ENCODE measurements at places on chromosomes 1 and 21. TPM values are rescaled to one million over a fixed set of nuclear protein-coding genes. Genes with fewer than 3 reads are reported as not detected.

GRCh38 chr1:212012034-212012740 lies 23.2 kb downstream of the INTS7 start:
- H3K27me3 ChIP-seq = no peaks in the 10 kb centered on the region
- no peaks in the 10 kb centered on the region for H3K4me1 ChIP-seq
- H3K27ac ChIP-seq = no peak overlapping the region
- peak; percentile 48 for DNase-seq
- H3K4me3 ChIP-seq = no peak overlapping the region
- no peaks in the 10 kb centered on the region for H3K36me3 ChIP-seq

DNA sequence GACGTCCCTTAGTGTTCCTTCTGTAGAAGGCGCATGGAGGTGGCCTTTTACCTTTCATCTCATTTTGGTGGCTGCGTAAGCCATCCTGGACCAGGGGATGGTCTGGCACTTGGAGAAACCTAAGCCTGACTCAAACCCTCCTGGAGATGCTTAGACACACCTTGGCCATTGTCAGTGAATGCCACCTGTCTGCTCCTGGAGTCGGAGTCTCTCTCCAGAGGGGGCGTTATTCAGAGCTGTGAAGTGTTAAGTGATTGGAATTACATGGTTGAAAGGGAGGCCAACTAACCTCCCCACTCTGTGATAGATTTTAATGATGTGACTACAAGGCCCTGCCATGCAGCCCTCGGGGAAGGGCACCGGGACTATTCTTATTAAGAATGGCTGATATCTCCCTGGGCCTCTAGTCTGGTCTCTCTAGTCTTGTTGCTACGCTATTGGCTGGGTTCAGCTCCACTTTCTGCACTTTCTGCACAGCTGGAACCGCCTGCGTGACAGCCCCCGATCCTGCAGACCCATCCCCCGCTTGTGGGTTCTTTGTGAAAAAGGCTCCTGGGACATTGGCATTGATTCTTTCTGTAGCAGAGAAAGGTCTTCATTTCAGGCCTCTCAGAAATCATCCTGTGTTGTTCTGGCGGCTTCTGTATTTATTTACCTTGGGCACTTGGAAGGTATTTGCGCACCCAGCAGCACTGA lies 4.2 kb downstream of the RASSF5 start:
- H3K27me3 ChIP-seq = no peaks in the 10 kb centered on the region
- peaks cover 8% of the 10 kb centered on the region for H3K4me1 ChIP-seq
- H3K4me3 ChIP-seq = no peak overlapping the region
- H3K27ac ChIP-seq = no peak overlapping the region
- no peak for DNase-seq
- no peaks in the 10 kb centered on the region for H3K36me3 ChIP-seq

The TP73 gene
- total RNA-seq = 0.83 TPM

- H3K36me3 ChIP-seq = no peaks in the 10 kb centered on the region
- no peaks in the 10 kb centered on the region for H3K4me1 ChIP-seq
- DNase-seq = no peak
- H3K27ac ChIP-seq = no peak overlapping the region
Measured at GRCh38 chr21:21199342-21200102, 201.3 kb downstream of the NCAM2 start.

GRCh38 chr1:237042892-237043576 lies 1.1 kb downstream of the RYR2 start:
- H3K27ac ChIP-seq = no peak overlapping the region
- no peaks in the 10 kb centered on the region for H3K4me1 ChIP-seq
- no peaks in the 10 kb centered on the region for H3K36me3 ChIP-seq
- no peaks in the 10 kb centered on the region for H3K27me3 ChIP-seq
- peak overlapping the region; percentile 48 for H3K4me3 ChIP-seq

GRCh38 chr1:199449221-199449620 lies 578.3 kb upstream of the NR5A2 start:
- H3K4me3 ChIP-seq = no peak overlapping the region
- DNase-seq = no peak
- H3K36me3 ChIP-seq = no peaks in the 10 kb centered on the region
- H3K4me1 ChIP-seq = no peaks in the 10 kb centered on the region
- H3K27ac ChIP-seq = no peak overlapping the region

The RNF11 gene
- total RNA-seq = 126 TPM

The ACTL8 gene
- not detected for total RNA-seq

The TMOD4 gene
- 0.88 TPM for total RNA-seq

DNA sequence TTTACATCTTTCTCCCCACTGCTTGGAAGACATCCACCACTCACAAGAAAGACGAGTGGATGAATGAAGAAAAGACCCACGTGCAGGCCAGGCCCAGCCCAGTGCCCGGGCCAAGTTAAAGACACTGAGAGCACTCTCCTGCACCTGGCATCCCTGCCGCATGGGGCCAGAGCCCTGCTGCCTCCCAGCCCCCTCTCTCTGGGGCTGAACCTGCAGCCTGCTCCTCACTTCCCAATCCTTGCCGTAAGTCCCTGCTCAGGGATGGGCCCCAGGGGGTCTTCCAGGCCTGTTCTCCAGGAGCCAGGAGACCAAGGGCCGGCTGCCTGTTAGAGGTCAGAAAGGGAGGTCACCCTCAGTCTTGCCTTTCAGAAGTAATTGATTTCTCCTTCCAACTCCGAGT lies 168.5 kb upstream of the ZC3H12A start:
- no peaks in the 10 kb centered on the region for H3K27me3 ChIP-seq
- no peaks in the 10 kb centered on the region for H3K4me1 ChIP-seq
- no peak for DNase-seq
- H3K4me3 ChIP-seq = no peak overlapping the region

- peaks cover 6% of the 10 kb centered on the region for H3K4me1 ChIP-seq
- no peak for DNase-seq
- no peaks in the 10 kb centered on the region for H3K36me3 ChIP-seq
- no peaks in the 10 kb centered on the region for H3K27me3 ChIP-seq
- no peak overlapping the region for H3K4me3 ChIP-seq
Measured at GRCh38 chr1:22284236-22284635, 141.3 kb upstream of the WNT4 start.

The PCBP3 gene
- 8.1 TPM for total RNA-seq

- H3K4me1 ChIP-seq = no peaks in the 10 kb centered on the region
- no peaks in the 10 kb centered on the region for H3K36me3 ChIP-seq
- H3K4me3 ChIP-seq = no peak overlapping the region
- no peak overlapping the region for H3K27ac ChIP-seq
- no peak for DNase-seq
Measured at GRCh38 chr21:27813750-27814149, 846.9 kb upstream of the ADAMTS5 start.

- no peaks in the 10 kb centered on the region for H3K36me3 ChIP-seq
- H3K27me3 ChIP-seq = no peaks in the 10 kb centered on the region
- DNase-seq = no peak
- no peak overlapping the region for H3K4me3 ChIP-seq
- no peak overlapping the region for H3K27ac ChIP-seq
Measured at GRCh38 chr1:230915078-230915477, 46.8 kb upstream of the C1orf198 start.

- H3K4me3 ChIP-seq = no peak overlapping the region
- no peaks in the 10 kb centered on the region for H3K27me3 ChIP-seq
- H3K4me1 ChIP-seq = no peaks in the 10 kb centered on the region
- no peak overlapping the region for H3K27ac ChIP-seq
- DNase-seq = no peak
Measured at GRCh38 chr21:23585419-23585818, 2021.9 kb downstream of the MRPL39 start.

- H3K27me3 ChIP-seq = no peaks in the 10 kb centered on the region
- no peak for DNase-seq
- no peak overlapping the region for H3K27ac ChIP-seq
- no peaks in the 10 kb centered on the region for H3K36me3 ChIP-seq
- H3K4me1 ChIP-seq = peaks cover 2% of the 10 kb centered on the region
Measured at GRCh38 chr1:12080156-12080555, 17.1 kb downstream of the TNFRSF8 start.

DNA sequence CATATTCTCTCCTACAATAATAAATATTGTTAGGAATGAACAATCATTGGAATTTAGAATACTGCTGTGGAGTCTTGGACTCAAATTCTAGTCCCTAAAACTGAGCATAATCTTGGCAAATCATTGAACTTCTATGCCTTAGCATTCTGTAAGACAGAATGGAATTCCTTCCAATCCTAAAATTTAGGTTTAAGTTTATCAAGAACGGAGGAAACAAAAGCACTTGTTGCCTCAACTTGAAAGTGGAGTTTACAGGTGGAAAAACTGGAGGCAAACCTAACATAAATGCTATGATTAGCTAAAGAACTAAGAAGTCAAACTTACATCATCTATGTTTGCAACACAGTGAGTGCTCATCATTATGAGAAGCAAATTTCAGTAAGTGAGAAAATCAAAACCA lies 55.7 kb downstream of the BCL9 start:
- peaks cover 9% of the 10 kb centered on the region for H3K4me1 ChIP-seq
- no peak overlapping the region for H3K27ac ChIP-seq
- no peaks in the 10 kb centered on the region for H3K36me3 ChIP-seq
- H3K4me3 ChIP-seq = no peak overlapping the region

The SMCP gene
- total RNA-seq = not detected

- no peaks in the 10 kb centered on the region for H3K27me3 ChIP-seq
- no peak overlapping the region for H3K27ac ChIP-seq
- no peaks in the 10 kb centered on the region for H3K4me1 ChIP-seq
- no peak for DNase-seq
- no peaks in the 10 kb centered on the region for H3K36me3 ChIP-seq
Measured at GRCh38 chr21:18493422-18493821, 89.8 kb upstream of the TMPRSS15 start.

The CFHR4 gene
- not detected for total RNA-seq

DNA sequence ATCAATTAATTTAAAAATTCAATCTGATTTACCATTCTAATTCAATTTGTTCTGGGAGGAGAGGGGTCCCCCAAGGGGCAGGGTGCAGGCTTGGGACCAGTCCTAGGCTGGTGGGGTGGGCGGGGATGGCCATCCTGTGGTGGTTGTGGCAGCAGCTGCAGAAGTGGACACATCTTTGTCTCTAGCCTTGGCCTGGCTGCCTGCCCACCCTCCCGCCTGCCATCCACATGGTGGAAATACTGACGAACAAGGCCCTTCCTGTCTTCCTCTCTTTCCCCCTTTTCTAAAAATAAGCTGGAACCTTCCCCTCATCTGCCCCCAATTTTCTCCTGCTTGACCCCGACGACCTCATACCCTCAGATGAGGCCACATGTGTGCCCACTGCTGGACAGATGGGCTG lies 130.9 kb downstream of the FOXD2 start:
- no peak overlapping the region for H3K27ac ChIP-seq
- H3K4me3 ChIP-seq = no peak overlapping the region
- H3K4me1 ChIP-seq = no peaks in the 10 kb centered on the region
- DNase-seq = no peak
- H3K27me3 ChIP-seq = no peaks in the 10 kb centered on the region

GRCh38 chr1:180815188-180815587 lies 97.5 kb upstream of the KIAA1614 start:
- H3K4me1 ChIP-seq = no peaks in the 10 kb centered on the region
- DNase-seq = no peak
- H3K27me3 ChIP-seq = no peaks in the 10 kb centered on the region
- H3K4me3 ChIP-seq = no peak overlapping the region

DNA sequence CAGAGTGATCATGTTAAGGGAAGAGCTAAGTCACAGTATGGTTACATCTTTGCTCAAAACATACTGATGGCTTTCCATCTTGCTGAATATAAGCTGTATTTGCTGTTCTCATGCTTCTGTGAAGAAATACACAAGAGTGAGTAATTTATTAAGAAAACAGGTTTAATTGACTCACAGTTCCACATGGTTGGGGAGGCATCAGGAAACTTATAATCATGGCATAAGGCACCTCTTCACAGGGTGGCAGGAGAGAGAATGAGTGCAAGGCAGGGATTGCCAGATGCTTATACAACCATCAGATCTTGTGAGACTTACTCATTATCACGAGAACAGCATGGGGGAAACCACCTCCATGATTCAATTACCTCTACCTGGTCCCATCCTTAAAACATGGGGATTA lies 24.4 kb upstream of the RGS5 start:
- no peaks in the 10 kb centered on the region for H3K4me1 ChIP-seq
- H3K36me3 ChIP-seq = no peaks in the 10 kb centered on the region
- DNase-seq = no peak
- no peak overlapping the region for H3K4me3 ChIP-seq
- H3K27ac ChIP-seq = no peak overlapping the region
- H3K27me3 ChIP-seq = no peaks in the 10 kb centered on the region

GRCh38 chr21:34844924-34845238 lies 176.1 kb downstream of the CLIC6 start:
- no peak overlapping the region for H3K27ac ChIP-seq
- DNase-seq = no peak
- no peak overlapping the region for H3K4me3 ChIP-seq

DNA sequence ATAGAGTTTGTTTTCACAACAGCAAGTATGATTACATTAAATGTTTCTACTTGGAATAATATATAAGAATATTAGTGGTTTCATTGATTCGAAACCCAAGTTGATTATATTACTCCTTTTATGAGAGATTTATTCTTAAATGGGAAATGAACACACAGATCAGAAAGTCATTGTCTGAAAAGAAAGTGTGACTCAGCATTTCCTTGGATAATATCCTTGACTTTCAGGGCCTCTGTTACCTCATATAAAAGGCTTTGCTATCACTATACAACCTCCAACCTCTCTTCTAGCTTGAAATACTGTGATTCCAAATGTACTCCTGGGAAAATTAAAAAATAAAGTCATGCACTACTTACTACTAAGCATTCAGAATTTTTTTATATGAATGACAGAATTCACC lies 295.3 kb upstream of the LYPLAL1 start:
- H3K27me3 ChIP-seq = no peaks in the 10 kb centered on the region
- no peak overlapping the region for H3K4me3 ChIP-seq
- no peaks in the 10 kb centered on the region for H3K36me3 ChIP-seq
- DNase-seq = no peak
- H3K27ac ChIP-seq = no peak overlapping the region

The CFAP74 gene
- total RNA-seq = 0.62 TPM

DNA sequence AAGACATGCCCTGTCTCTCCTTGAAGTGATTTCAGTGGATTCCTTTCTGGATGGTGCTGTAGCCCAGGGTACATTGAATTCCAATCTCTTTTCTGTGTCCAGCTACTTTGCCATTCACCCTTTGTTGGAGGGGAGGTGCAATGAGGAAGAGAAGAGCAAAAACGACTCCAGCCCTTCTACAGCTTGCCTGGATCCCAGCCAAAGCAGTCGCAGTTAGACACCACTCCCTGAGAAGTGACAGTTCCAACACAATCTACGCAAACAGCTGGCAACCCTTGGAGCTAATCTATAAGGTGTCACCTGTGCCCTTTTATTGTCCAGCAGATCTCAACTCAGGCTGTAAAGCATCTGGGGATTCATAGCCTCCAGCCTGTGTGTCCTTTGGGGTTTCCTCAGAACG lies 4.6 kb downstream of the CD244 start:
- no peaks in the 10 kb centered on the region for H3K4me1 ChIP-seq
- no peaks in the 10 kb centered on the region for H3K27me3 ChIP-seq
- no peak overlapping the region for H3K27ac ChIP-seq
- no peak for DNase-seq

GRCh38 chr1:932173-932510 lies 8.4 kb downstream of the SAMD11 start:
- H3K36me3 ChIP-seq = no peaks in the 10 kb centered on the region
- peaks cover 7% of the 10 kb centered on the region for H3K4me1 ChIP-seq
- H3K27ac ChIP-seq = no peak overlapping the region
- DNase-seq = no peak
- no peak overlapping the region for H3K4me3 ChIP-seq
- peaks cover 5% of the 10 kb centered on the region for H3K27me3 ChIP-seq

- peaks cover 2% of the 10 kb centered on the region for H3K4me1 ChIP-seq
- no peaks in the 10 kb centered on the region for H3K36me3 ChIP-seq
- no peak overlapping the region for H3K27ac ChIP-seq
- DNase-seq = no peak
- no peak overlapping the region for H3K4me3 ChIP-seq
Measured at GRCh38 chr21:39103689-39104088, 79.6 kb downstream of the PSMG1 start.
